ENCODE measurements at places on chromosomes 5 and 9.

GRCh38 chr5:172801179-172801671 is 30.2 kb upstream of the DUSP1 start:
- DNase-seq = no peak

- DNase-seq = no peak
These were observed 195.7 kb downstream of the AOPEP start for GRCh38 chr9:94922098-94922607.

DNA sequence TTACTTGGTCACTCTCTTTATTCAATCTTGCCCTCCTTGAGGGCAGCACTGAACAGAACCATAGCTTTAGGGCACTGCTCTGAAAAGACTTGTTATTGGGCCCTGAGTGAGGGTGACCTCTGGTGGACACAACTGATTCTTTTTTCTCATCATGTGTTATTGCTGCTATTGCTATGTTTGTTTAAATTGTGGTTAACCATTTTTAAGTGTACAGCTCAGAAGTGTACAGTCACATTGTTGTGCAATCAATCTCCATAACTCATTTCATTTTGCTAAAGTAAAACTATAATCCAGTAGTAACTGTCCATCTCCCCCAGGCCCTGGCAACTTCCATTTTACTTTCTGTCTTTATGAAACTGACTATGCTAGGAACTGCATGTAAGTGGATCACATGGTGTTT is 351.1 kb upstream of the RIOK2 start:
- no peak for DNase-seq

DNA sequence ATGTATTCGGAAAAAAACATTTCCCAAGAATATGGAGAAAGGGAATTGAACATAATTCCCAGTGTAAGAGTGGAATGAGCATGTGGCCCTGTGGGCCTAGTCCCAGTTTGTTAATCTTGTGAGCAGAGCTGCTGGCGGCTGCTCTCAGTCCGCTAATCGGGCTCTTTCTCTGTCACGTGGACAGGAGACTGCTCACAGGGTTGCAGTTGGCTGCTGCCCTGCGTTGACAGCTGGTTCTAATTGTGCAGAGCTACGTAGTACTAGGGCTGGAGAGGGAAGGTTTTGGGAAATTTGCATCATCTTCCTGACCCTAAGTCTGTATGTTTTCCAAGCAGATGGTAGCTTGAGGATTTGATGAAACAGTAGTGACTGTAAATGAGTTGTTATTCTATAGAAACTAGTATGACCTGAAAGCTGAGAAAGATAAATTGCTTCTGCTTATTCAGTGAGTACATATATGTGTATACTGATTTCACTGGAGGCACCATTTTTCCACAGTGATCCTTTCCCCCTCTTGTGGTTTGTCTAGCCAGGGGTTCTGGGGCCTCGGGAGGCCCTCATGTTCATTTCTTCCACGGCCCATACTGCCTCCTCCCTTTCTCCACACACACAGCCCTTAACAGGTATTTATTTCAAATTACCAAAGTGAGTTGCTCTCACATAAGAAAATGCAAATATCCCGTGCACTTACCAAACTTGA is 100.6 kb downstream of the ANGPTL2 start:
- no peak for DNase-seq

Measured in NCI-H748 treated with DMSO at 0.1 percent for 48 hours (cell line).